ENCODE measurements at places on chromosomes 11 and 22.

- no peak for DNase-seq
Observed at GRCh38 chr22:37069319-37069718, 17.8 kb downstream of the KCTD17 start.

GRCh38 chr22:24412274-24412673 lies 15.1 kb upstream of the ADORA2A start:
- no peak for DNase-seq

DNA sequence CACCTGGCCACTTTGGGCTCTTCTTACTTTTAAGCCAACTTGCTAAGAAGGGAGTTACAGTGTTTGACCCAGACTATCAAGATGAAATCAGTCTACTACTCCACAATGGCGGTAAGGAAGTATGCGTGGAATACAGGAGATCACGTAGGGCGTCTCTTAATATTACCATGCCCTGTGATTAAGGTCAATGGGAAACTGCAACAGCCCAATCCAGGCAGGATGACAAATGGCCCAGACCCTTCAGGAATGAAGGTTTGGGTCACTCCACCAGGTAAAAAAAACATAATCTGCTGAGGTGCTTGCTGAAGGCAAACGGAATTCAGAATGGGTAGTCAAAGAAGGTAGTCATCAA lies 1.0 kb upstream of the YPEL4 start:
- DNase-seq, result no peak

DNA sequence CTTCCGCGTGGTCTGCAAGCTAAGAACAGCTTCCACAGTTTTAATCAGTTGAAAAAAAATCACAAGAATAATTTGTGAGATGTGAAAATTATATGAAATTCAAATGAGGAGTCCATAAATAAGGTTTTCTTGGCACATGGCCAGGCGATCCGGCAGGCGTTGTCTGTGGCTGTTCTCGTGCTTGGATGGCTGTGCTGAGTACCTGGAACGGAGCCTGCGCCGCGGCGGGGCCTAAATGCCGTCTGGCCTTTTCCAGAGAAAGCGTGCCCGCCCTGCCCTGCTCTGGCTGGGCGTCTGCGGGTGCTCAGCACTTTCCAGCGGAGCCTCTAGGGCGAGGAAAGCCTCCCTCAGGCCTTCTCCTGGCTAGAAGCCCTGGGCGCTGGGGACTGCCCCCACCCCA lies 41.8 kb downstream of the OSBPL5 start:
- DNase-seq, result no peak

DNA sequence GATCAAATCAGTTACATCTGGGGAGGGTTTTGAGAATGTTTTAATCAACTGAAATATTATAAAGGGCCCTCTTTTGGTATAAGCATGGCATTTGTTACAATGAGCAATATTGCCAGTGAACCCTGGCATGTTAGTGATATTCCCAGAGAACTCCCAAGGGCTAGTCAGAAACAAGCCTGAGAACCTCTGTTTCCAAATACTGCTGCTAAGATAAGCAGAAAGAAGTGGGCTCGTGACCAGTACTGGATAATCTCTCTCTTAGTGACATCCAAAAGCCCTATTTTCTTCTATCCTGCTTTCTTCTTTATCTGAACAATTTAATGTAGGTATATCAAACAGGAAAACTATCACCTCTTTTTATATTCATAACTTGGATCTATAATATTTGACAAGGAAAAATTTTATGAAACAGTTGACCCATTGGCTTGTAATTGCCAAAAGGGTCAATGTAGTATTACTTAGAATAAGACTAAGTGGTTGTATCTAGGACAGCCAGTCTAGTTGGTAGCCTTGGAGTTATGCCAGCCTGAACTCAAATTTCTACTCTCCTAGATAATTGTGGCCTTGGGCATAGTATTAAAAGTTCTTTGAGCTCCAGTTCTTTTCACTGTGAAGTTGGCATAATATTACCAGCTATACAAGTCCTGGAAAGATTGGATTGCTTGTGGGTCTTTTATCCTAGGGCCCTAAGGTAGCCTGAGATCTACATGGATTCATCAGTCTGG lies 15.7 kb downstream of the CAT start:
- DNase-seq, result no peak

- no peak for DNase-seq
Observed at GRCh38 chr11:14773755-14774154, 118.3 kb downstream of the CYP2R1 start.

GRCh38 chr11:134260503-134260902 lies 7.1 kb downstream of the ACAD8 start:
- no peak for DNase-seq

- DNase-seq, result no peak
Observed at GRCh38 chr11:128840137-128840536, 27.0 kb downstream of the KCNJ1 start.

DNA sequence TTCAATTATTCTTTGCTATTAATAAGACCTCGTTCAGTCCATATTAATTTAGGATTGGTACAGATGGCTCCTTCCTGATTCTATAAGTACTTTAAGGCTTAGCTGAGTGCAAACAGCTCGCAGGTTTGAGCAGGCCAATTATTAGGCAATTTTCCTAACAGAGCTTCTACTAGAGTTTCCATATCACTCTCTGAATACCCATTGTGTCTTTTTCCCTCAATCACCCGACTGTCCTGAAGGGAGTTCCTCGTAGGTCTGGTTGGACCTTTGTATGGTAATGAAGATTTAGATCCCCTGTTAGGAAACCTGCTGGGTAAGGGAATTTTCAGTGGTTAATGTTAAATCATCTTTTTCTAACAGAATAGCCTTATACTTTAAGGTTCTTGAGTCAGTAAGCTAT lies 61.1 kb downstream of the ARHGAP42 start:
- DNase-seq, result no peak

DNA sequence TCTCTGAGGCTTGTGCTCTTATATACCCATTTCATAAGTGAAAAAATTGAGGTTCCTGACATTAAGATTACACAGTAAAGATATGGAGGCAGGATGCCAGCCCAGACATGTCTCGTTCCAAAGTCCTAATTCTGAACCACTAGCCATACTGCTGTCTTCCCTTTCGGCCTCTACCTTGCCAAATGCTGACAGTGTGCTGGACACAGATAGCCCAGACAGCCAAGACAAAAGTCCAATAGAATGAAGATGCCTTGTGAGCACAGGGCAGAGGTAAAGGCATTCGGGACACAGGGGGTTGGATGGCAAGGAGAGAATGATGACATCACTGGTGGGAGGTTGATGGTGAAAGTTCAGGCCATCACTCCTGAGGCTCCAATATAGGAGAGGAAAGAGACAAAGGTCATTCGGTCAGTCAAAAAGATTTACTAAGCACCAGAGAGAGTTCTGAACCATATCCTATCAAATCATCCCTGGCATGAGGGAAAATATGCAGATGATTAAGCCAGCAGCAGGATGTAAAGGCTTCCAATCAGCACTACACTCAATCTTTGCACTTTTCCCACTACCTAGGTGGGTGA lies 174.0 kb upstream of the MTMR2 start:
- DNase-seq, result no peak

DNA sequence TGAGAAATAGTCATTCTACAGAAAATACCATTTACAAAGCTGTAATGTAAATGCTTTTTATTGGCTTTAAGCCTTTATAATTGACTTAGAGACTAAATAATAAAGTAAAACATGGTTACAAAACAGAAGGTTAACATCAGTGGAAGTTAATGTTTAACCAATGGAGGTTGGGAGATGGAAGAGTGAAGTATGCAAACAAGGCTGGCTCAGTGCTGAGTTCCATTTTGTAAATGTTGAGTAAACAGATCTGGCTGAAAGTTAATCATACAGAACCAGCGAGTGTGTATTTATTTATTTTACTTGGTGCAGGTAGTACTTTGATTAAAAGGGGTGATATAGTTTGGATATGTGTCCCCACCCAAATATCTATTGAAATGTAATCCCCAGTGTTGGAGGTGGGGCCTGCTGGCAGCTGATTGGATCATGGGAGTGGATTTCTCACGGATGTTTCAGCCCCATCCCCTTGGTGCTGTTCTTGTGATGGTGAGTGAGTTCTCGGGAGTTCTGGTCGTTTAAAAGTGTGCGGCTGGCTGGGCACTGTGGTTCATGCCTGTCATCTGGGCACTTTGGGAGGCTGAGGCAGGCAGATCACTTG lies 827.4 kb downstream of the OPCML start:
- no peak for DNase-seq

- DNase-seq, result no peak
Observed at GRCh38 chr22:19201130-19201868, 22.8 kb upstream of the SLC25A1 start.

GRCh38 chr22:36743591-36744412 lies 32.1 kb downstream of the IFT27 start:
- no peak for DNase-seq

GRCh38 chr11:2701230-2701629 lies 1.4 kb upstream of the KCNQ1OT1 start:
- no peak for DNase-seq

- DNase-seq, result no peak
Observed at GRCh38 chr11:104118105-104118744, 45.7 kb downstream of the PDGFD start.

GRCh38 chr11:93295921-93296575 lies 34.5 kb upstream of the DEUP1 start:
- DNase-seq, result no peak

- no peak for DNase-seq
Observed at GRCh38 chr11:38646382-38646781, 2048.3 kb upstream of the RAG2 start.

DNA sequence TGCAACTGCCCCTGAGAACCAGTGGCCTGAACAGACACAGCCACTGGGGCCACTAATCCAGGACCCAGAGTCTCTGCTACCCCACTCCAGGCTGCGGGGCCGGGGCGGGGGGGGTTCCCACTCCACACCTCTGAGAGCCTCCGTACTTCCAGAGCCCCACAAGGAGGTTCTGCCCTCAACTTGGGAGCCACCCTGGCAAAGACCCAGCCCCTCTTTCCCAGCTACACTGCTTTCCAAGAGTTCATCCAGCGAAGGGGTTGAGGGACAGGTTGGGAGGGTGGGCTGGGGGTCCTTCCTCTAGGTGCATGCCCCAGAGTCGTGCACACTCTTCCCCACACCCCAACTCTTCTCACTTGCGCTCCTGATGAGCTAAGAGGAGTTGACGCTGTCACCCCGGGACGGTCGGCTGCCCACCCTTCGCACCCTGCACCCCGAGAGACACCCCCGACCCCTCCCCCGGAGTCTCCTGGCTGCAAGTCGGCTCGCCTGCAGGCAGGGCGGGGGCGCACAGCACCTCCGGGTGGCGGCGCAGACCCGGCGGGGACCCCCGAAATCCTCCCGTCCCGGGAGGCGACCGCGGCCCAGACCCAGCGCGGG lies 531 bp downstream of the RAB3IL1 start:
- DNase-seq, result no peak

- peak; percentile 10 for DNase-seq
Observed at GRCh38 chr11:8973121-8973520, 8.9 kb upstream of the TMEM9B start.

GRCh38 chr11:66595245-66595904 lies 2.4 kb downstream of the CCS start:
- no peak for DNase-seq

- DNase-seq, result no peak
Observed at GRCh38 chr11:126547161-126547560, 191.7 kb downstream of the ST3GAL4 start.

GRCh38 chr11:67500831-67501715 lies 4.1 kb downstream of the PITPNM1 start:
- peak; percentile 75 for DNase-seq

- no peak for DNase-seq
Observed at GRCh38 chr11:18012122-18012905, 533 bp downstream of the SERGEF start.

Measured in inflammatory macrophage treated with lipopolysaccharide for 4 hours (primary cell).